Stimulated activated CD8-positive, alpha-beta memory T cell treated with anti-CD3 and anti-CD28 coated beads, Interleukin-4, amount 100 ng/mL, for 24 hours (primary cell): ENCODE measurements at places on chromosomes 4 and X.

DNA sequence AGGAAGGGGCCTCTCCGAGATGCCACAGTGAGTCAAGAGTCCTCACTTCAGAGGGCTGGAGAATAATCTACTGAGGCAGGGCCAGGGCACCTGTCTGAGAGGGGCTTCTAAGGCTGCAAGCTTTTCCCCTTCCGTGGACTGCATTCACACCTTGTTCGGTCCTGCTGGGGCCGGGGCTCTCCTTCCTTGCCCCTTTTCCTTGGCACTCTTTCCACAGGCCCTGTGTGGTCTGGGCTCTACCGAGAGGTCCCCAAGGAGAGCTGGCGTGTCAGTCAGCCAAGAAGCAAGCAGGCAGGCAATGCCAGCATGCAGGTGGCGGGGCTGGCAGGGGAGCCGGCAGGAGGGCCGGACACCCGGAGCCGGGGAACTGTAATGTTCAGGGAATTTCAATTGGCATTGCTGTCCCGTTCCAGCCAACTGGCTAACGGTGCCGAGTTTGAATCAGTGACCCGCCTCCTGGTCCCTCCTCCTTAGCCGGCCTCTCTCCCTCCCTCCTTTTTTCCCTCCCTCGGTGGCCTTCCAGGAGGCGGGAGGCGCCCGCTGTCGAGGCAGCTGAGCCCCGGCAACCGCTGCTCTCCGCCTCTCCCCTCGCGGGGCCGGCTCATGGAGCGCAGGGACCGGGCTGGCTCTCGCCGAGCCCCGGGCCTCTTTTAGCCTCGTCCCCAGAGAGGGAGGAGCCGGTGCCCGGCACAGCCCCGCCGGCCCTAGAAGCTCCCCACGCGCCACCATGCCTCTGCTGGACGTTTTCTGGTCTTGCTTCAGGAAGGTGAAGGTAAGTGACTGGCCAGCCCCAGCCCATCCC is at the start of gene STARD8:
Gene STARD8, plus strand, starts transcription at position 511 of the 802 bp plus-strand sequence. Its CDS starts 217 bp downstream, at position 728.
- DNase-seq = no peak

DNA sequence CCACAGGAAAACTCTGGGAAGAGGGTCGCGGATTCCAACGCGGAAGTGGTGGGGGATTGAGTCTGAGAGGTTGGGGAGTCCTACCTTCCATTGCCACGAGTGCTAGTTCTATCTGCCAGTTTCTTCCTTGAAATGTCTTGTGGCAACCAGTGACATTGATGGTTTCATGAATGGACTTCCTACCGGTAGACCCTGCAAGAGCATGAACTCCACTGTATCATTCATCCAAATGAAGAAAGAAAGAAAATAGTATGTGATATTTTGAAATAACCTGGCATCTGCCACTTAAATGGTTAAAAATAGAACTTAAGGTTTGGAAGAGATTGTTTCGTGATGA is 1.1 kb upstream of the SLC10A7 start:
- DNase-seq = no peak

DNA sequence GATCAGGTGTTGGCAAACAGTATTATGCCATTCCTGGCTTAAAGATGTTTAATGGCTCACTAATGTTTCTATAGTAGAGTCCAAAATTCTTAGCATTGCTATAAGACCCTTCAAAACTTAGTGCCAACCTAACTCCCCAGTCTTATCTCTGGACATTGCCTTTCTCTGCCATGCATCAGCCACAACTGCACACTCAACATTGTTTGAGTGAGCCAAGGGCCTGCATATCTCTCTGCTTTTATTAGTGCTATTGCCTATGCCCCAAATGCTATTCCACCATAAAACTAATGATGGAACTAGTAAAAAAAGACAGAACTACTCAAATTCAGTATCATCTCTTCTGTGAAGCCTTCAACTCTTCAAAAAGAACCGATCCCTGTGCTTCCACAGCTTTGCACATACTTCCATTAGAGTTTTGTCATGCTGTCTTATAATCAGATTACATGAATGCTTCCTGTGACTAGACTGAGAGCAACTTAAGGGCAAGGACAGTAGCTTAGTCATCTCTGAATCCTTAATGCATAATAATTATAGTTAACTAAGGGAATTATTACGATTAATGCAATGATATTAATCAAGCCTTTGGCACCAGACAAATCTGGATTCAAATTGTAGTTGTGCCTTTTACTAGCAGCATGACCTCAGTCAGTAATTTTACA is 53.7 kb downstream of the CHM start:
- DNase-seq = no peak

DNA sequence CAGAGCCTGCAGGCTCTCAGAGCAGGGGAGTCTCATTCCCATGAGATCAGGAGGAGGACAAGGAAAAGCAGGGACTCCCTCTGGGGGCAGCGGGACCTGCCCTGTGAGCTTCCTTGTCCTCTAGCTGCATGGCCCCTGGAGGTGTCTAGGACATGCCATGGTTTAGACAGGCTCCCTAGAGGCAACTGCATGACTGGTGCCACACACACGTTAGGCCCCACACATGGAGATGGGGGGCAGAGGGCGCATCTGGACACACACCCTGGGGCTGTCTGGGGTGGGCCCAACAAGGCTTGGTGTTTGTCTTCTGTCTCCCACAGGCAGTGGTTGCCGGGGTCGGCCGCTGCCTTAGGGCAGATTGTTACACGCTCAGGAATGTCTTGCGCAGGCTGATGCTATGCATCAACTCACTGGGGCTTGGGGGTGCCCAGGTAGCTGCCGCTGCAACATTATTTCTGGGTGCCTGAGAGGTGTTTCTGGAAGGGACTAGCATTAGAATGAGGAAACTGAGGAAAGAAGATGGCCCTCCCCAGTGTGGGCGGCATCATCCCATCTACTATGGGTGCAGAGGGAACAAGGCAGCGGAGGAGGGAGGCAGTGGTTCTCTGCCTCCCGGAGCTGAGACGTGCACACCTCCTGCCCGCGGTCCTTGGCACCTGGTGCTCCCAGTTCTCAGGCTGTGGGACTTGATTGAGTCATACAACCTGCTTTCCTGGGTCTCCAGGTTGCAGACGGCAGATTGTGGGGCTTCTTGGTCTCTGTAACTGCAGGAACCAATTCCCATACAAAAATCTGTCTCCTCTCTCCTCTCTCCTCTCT is 32.1 kb upstream of the GPR78 start:
- no peak for DNase-seq

DNA sequence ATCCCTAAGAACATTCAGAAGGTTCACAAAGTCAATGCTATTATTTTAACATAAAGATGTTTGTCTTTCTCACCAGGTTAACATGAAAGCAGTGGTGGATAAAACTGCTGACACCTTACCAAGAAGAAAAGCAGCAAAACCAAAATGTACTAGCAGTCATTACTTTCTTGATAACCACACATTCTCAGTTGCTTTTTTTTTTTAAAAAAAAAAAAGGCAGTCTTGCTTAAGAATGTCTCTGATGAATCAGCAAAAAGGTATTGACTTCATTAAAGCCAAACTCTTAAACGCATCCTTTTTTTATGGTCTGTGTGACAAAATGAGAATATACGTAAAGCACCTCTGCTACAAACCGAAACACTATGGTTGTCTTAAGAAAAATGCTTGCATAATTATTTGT is 31.9 kb downstream of the CDKL2 start:
- DNase-seq = no peak
